Calu3 (cell line): ENCODE measurements at places on chromosomes 16 and 17. TPM values are rescaled to one million over a fixed set of nuclear protein-coding genes. Genes with fewer than 3 reads are reported as not detected.

ADGRG1 gene
- 269 and 278 TPM in 2 replicates for total RNA-seq

KRTAP4-4 gene
- not detected in 2 replicates for total RNA-seq

FOXN1 gene
- not detected in 2 replicates for total RNA-seq

DNA sequence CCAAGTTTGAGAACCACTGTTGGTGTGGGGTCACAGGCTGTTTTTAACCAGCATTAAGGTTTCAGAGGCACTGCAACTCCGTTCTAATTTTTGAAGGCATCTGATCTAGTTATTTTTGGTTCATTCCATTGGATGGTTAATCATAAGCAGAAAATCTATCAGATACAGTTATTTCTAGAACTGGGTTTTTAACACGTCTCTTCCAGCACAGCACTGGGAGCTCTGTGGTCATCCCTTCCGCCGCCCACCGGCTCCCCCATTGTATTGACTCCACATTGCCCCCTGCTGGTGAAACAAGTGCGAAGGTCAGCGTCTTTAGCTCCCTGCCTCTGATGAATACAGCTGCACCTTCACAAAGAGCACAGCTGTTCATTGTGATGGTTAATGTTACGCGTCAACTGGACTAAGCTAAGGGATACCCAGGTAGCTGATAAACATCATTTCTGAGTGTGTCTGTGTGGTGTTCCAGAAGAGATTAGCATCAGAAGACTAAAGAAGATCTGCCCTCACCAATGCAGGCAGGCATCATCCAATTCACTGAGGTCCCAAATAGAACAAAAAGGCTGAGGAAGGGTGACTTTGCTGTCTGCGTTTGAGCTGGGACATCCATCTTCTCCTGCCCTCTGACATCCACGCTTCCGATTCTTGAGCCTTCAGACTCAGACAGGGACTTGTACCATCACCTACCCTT, 8.5 kb downstream of the CCL18 start:
- DNase-seq: peak; percentile 76

GRCh38 chr17:61351745-61352407, 47.8 kb upstream of the TBX2 start:
- no peak for DNase-seq

GRCh38 chr17:74778960-74779359, 2.8 kb upstream of the NAT9 start:
- no peak for DNase-seq

DNA sequence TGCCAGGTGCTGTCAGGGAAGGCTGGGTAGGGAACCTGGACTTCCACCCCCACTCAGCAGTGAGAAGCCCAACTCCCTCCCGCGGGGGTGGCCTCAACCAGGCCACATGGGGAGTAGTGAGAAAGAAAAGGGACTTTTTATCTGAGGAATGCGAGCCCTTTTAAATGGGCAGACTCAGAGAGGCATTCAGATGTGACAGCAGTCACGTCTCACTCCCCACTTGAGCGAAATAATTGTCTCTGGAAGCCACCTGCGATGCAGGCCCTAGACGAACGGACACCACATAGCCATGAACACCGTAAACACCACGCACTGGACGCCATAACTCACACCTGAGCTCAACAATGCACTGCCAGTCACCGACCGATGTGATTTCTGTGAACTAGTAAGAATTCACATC, 11.9 kb upstream of the CD300E start:
- no peak for DNase-seq

- DNase-seq: no peak
Observed at GRCh38 chr17:41393294-41393693, 4.1 kb downstream of the KRT31 start.

DNA sequence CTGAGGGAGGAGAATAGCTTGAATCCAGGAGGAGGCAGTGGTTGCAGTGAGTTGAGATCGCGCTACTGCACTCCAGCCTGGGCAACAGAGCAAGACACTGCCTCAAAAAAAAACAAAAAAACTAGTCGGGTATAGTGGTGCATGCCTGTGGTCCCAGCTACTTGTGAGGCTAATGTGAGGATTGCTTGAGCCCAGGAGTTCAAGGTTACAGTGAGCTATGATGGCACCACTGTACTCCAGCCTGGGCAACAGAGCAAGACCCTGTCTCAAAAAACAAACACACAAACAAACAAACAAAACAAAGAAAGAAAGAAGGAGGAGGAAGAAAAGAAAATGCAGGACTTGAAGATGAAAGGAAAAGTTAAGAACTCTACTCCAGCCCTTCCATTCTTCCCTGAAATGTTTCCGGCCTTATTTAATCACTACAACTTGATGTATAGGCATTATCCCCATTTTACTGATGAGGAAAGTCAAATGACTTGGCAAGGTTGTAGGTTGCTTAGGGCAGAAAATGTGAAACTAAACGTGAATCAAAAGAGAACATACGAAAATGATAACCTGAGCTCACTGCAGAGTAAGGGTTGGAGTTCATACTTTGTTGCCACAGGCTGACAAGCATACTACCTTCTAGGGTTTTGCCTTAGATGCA, 30.0 kb downstream of the PSME3IP1 start:
- DNase-seq: no peak

GRCh38 chr16:57683636-57684545, 10.7 kb upstream of the DRC7 start:
- no peak for DNase-seq

GRCh38 chr17:67076290-67076689, 31.9 kb downstream of the CACNG1 start:
- DNase-seq: peak; percentile 10
